ENCODE measurements at places on chromosomes 7 and 10.

DNA sequence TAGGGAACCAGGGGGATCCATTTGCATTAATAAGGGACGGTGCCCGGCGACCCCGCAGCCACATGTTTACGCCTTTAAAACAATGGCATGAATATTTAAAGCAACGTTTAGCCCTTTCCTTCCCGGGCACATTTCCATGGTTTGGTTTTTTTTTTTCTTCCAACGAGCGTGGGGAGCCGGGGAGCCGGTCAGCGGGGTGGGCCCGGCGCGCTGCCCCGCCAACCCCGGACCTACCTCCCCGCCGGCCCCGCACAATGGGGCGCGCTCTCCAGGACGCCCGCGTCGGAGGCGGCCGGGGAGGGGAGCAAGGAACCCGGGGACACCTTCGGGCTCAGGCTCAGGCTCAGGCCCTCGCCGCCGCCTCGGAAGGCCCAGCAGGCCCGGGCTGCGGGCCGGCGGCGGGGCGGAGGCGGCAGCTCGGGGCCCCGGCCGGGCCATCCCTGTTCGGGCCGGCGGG is 1.0 kb downstream of the SEPHS1 start:
- peak; percentile 42 for DNase-seq

DNA sequence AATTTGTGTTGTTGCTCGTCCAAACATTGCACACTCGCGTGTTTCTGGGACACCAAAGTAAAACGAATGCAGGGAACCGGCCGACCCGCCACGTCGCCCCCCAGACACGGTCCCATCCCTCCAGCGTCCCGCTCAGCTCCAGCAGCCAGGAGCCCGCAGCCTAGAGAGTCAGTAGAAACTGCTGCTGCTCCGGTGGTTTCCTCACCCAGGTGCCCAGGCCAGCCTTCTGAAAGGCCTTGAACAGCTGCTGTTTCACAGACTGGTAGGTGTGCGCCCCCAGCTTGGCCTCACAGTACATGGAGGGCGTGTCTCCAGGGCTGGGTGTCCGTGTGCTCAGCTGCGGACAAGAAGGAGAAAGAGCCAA is 126.8 kb downstream of the WDR37 start:
- no peak for DNase-seq

GRCh38 chr10:114810926-114811325 is 10.7 kb upstream of the FHIP2A start:
- DNase-seq, result no peak

DNA sequence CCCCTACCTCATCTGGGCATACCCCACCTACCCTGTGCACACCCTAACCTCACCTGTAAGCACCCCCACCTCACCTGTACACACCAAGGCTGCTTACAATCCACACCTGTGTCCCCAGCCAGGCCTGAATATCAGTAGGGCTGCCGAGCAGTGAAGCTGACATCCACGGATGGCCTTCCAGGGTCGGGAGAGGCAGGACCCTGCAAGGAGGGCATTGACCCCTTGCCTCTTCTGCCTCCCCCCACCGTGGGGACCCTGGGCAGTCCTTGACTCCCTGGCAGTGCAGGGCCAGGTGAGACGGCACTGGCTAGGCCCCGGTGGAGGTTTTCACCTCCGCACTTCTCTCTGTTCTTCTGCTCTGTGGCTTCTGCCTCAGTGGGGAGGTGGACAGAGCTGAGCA is 37.6 kb upstream of the ELFN1 start:
- no peak for DNase-seq

DNA sequence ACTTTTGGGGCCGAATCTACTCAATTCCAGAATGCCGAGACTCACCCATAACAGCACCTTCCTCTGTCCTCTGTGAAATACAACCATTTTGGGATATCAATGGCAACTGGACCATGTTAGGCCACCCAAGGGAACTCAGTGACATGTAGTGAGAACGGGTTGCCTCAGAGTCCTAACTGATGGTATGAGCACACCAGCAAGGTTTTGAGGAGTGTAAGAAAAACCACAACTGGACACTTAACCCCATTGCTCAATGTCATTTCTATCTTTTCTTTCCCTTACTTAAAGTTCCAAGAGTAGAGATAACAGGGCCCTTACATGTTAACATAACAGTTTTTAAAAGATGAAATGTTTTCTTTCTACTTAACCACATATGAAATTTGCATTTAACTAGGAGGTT is 67.1 kb downstream of the TNS3 start:
- no peak for DNase-seq

DNA sequence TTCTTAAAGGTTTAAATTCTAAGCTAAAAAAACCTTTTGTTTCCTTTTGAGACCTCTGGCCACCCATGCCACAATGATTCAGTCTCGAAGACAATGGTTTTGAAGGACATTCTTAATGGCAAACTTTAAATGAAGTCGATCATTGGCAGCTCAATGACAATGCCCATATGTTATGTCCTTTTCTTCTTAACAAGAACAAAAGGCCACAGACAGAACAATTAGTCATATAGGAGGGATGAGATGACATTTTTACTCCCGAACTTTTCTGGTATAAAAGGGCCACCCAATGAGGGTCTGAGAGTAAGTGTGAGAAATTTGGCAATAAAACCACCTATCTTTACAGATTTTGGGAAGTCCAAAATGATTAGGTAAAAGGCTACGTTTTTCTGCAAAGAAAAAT is at the start of gene NPS:
TSS of gene NPS (plus strand) at position 301 of the 400 bp plus-strand sequence. CDS start at position 361, 60 bp downstream.
- DNase-seq, result no peak

DNA sequence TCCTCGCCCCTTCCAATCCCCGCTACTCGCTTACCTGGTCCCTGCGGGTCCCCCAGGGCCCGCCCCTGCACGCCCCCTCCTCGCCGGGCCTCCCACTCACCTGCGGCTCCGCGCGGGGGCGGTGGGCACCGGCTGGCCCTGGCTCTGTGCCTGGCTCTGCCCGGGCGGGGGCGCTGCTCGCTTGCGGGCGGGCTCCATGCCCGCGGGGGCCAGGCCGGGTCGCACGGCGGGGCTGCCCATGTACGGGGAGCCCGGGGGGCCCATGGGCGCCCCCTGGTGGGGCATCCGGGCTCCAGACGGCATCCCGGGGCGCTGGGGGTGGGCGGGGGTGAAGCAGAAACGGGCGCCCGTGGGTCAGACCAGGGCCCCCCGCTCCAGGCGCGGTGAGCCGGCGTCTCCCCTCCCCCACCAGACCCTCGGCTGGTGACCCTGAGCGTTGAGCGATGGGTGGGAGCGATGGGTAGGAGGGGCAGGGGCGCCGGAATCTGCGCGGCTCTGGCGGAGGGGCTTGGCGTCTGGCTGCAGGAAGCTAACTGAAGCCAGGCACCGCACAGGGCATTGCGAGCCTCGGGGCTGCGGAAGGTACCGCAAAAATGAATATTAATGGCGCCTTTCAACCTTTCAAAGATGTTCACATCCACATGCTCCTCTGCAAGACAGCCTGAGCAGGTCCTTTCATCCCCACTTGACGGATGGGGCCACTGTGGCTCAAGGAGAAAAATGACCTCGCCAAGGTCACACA is 3.0 kb downstream of the SMARCD3 start:
- DNase-seq, result no peak

Data from nucleus accumbens (tissue), 56 donors.